SIG-M5 (cell line): ENCODE measurements at places on chromosomes 2 and 18.

- DNase-seq: no peak
Observed at GRCh38 chr2:73697606-73698005, 39.5 kb downstream of the TPRKB start.

DNA sequence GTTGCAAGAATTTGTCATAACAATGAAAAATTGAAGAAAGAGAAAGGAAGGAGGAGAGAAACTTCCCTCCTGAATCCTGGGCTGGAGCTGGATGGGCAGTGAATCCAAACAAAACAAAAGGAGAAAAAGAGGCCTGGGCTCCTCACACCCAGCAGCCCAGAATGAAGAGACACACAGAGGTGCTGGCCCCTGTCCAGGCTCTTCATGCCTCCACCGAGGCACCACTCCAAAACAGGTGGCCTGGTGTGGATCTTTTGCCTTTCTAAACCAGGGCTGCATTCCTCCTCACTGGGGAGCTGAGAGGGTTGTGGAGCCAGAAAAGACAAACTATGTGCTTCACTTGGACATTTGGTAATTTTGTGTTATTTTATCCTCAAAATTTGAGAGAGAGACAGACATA lies 76.0 kb downstream of the FAM124B start:
- DNase-seq: no peak

GRCh38 chr2:145184741-145185651 lies 665.1 kb upstream of the ZEB2 start:
- no peak for DNase-seq

- no peak for DNase-seq
Observed at GRCh38 chr18:1037776-1038175, 133.1 kb downstream of the ADCYAP1 start.

DNA sequence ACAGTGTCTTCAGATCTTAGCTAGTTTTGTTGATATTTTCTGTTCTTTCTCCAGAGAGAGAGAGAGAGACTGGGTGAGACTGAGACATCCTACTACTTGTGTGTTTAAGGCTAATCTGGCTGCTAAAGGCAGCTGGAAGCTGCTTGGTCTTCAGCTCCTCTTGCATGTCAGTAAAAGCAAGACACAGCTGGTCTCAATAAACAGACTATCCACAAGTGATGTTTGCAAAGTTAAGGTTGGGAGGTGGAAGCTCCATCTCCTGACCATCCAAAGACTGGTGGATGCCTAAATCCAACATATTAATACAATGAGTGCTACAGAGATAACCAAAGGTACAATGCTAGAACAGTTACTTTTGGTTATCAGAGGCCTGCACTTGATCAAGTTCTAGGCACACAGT lies 17.8 kb downstream of the ERFE start:
- no peak for DNase-seq

DNA sequence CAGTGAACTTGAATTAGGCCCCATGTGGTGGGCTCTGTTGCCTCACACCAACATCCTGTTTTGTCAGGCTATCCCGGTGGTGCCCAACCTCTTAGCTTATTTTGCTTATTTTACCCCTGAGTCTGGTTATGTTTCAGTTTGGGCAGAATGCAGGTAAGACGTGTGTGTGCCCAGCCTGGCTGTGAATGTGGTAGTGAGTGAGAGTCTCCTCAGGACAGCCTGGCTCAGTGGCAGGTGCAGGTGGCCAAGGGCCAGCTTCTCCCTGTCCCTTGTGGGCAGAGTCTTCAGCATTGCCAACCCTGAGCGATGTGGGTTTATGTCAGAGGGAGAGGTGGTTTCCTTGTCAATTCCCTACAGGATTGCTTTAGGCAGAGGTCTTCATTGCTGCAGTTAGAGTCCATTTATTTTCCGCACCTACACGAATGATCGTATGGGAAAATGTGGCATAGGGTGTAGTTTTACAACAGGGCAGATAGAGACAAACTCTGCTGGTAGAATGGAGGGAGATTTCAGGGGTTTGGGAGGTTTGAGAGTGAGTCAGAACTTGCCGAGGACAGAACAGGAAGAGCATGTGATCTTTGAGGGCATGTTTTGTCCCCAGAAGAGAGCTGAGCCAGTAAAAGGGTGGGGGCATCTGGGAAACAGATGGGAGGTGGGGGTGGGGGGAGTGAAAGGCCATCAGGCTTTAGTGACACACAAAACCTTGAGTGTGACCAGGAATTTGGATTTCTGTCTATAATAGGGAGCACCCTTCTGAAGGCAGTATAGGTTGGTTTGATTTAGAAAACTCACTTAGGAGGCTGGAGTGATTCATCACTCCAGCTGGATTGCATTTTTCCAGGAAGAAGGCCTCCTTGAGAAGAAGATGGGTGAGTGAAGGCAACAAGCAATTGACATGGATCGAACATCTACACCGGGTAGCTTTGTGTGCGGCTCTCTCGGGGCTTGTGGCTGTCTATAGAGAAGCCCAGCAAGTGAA lies 156.2 kb upstream of the CELF4 start:
- no peak for DNase-seq

- no peak for DNase-seq
Observed at GRCh38 chr2:20633794-20634506, 16.9 kb downstream of the HS1BP3 start.

DNA sequence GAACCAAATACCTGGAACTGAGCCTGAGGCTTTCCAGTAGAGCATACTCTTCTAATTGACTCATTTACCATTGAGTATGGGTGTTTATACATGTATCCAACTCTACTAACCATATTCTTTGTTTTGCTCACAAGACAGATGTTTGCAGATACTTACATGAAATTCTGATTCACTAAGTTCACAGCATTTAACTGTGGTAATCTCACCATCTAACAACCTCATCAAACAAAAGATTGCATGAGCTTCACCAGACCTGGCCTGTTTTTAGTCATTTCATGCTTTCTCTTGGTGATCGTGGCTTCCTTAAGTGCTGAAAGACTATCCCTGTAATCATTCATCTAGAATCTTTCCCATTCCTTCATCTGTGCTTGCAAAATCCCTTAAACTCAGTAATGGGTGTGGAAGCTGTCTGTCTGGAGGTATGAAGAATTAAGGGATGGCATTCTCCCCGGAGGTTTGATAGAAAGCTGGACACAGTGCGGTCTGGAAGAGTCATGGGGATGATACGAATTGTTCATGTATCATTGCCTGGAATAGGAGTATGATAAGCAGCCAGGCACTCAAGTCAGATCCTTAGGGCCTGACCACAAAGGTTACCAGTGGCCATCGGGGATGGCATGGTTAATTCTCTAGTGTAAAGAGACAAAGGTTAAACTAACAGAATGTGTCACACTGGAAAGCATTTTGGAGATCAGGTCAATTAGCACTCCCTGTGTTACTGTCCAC lies 42.0 kb upstream of the IL1R1 start:
- no peak for DNase-seq

DNA sequence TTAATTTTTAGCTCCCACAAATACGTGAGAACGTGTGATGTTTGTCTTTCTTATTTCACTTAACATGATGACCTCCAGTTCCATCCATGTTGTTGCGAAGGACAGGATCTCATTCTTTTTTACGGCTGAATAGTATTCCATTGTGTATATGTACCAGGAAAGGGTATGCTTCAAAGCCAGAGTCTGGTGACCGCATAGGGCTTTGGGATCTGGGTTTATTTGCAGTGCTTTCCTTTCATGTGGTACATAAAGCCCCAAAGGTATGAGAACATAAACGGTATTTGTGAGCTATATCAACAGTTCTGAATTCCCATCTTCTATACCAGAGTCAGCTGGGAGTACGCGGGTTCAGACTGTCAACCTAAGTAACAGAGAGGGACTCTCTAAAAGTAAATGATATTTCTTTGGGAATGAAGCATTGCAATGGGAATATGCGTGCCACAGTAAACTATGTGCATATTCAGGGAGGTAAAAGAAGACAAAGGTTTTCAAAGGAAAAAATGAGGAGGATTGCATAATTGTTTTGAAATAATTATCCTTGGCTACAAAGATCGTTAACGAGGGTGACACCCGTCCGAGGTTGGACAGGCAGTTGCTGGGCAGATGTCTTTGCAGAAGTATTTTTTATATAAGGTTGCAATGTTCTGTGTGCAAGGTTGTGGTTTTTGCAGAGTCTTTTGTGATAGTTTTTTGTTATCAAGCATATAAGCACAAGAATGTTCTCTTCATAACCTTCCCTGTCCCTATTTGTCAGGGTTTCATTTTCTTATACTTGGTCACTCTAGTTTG lies 24.4 kb downstream of the CRYGD start:
- DNase-seq: no peak

DNA sequence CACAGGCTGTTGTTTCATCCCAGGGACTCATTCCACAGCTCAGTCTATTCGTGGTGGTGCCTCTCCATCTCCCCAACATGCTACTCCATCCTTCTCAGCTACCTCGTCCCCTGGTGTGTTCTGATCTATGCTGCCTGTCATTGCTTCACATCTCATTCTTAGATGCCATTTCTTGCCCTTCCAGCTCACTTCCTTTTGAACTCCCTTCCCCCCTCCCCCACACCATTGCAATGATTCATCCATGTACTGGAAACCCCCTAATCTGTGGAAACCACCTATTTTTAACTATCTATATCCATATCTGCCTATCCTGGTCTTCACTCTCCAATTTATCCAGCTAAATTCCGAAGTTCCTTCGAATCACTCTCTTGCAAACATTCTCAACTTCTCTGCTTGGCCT lies 65.7 kb upstream of the PARD3B start:
- DNase-seq: no peak

GRCh38 chr18:79941473-79942119 lies 9.9 kb downstream of the SLC66A2 start:
- no peak for DNase-seq
